Ecto neural progenitor cell (in vitro differentiated cells): ENCODE measurements at places on chromosomes 5 and 9.

DNA sequence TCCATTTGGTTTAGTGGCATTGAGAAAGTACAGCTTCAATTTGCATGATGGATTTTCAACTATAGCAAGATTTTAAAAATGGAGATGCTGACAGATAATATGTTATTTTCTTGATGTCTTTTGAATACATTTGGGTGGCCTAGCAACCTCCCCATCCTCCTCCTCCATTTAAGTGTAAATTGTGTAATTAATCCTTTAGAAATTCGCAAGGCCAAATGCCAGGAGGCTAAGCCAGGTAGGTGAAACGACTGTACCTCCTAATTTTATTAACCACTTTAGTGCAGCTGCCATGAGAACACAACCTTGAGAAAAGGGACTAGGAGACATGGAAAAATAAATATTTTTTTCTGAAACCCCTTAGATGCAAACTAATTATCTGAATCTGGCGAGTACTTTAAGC is 248.8 kb downstream of the MRPS30 start:
- DNase-seq = no peak

DNA sequence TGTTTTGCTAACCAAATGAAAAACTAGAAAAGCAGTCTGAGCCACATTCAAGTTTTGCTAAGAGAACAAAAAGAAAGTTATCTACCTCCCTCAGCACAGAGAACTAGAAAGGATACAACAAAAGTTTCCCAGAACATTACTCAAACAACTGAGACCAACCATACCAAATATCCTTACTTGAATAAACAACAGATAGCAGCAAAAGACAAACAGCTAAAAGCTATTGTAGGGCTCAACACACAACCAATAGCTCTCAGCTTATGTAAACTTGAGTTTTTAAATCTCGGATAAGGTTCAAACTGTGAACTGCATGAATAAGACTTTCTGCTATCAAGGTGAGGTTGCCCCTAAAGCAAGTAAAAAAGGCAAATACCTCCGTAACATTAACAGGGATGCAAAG is 3.5 kb downstream of the EPB41L4A start:
- no peak for DNase-seq

- no peak for DNase-seq
These were observed 256.7 kb upstream of the NREP start for GRCh38 chr5:112013660-112014059.

- no peak for DNase-seq
These were observed 132.1 kb downstream of the GLIS3 start for GRCh38 chr9:4167728-4168127.

- no peak for DNase-seq
These were observed 29.3 kb upstream of the CPEB4 start for GRCh38 chr5:173858670-173859407.

DNA sequence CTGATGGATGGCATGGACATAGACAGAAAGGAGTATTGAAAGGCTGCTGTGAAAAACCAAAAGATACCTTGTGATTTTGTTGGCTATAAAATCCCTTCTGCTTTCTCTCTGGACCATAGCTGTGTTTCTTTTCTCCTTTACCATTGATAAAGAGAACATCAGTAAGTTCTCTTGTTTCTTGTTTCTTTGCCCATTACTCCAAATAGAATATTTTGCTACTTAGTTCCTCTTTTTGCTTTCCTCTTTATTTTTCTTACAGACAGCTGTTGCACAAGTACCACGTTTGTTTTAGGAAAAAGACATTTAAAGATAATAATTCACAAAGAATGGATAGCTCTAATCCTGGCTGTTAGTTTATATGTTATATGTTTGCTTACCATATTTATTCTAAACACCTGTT is 1129.2 kb downstream of the DTWD2 start:
- DNase-seq = no peak

- no peak for DNase-seq
These were observed 288.7 kb downstream of the FBXL17 start for GRCh38 chr5:108093186-108093585.

DNA sequence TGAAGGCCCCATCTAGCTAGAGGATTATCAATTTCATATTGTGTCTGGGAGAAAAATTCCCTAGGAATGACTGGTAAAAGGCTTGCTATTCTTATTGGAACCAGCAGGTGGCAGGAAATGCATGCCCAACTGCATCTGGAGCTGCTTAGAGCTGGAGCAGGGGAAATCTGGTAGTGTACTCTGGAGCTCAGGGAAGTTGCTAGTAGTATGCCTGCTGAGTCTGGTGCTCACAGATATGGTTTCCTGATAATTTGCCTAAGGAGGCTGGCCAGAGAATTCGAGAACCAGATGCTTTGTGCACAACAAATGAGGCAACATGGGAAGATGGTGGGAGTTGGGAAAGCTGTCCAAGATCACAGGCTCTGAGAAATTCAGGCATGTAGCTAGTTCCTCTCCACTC is 53.7 kb downstream of the G3BP1 start:
- DNase-seq = peak; percentile 74

DNA sequence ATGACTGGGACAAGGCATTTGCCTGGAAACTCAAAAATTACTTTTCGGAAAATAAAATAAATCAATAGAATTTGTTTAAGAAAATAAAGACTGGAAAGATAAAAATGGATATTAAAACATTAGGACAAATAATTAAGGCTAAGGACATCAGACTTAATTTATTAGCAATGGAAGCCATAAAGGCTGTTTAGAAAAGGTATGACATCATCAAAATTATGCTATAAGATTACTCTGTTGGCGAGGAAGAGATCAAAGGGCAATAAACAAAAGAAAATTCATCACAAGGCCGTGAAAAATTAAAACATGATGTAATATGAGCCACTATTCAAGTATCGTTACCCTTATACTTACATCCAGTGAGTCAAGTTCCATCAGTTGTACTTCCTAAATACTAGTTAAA is 2.7 kb upstream of the CDH12 start:
- DNase-seq = no peak

DNA sequence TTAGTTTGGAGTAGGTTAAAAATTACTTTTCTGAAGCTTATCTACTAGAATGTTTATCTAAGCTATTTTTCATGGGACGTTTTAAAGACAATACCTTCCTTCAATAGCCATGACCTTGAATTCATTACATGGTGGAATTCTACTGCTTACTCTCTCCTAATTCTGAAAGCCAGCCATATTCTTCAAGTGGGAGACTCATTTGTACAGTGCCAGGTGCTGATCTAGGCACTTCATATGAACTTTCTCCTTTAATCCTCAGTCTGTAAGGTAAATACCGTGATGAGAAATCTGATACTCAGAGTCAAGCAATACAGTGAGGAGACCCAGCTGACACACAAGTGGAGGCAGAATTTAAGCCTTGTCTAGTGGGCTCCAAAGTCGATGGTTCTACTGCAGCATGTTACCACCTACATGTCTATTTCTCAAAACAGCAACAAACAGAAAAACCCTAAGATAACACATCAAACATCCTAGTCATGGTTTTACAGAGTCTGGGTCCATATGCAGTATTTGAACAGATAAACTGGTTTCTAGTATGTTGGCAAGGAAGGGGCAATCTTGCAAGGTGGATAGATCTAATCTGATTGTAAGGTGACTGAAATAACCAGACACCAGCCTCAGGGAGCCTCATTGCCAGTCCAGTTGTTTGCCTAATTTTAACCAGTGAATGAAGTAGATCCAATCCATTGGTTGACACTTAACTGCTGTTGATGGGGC is 243.7 kb downstream of the PIK3R1 start:
- no peak for DNase-seq

DNA sequence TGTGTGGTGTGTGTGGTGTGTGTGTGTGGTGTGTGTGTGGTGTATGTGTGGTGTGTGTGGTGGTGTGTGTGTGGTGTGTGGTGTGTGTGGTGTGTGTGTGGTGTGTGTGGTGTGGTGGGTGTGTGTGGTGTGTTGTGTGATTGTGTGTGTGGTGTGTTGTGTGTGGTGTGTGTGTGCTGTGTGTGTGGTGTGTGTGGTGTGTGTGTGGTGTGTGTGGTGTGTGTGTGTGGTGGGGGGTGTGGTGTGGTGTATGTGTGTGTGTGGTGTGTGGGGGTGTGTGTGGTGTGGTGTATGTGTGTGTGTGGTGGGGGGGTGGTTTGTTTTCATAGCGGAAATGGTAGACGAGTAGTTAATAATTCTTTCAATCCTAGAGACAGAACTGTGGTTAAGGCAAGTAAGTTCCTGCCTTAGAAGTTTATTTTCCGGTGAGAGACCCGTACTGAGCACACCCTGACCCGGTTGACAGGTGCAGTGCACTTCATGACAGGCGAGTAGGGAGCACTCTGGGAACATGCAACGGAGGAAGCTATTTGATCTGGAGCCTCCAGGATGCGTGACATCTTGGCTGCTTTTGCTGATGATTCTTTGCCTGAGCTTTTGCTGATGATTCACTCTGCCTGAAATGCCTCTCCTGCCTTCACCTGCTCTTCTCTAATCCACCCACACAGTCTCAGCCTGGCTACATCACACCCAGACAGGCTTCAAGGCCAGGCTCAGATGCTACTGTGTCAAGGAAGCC is 21.7 kb upstream of the FAT2 start:
- DNase-seq = no peak

DNA sequence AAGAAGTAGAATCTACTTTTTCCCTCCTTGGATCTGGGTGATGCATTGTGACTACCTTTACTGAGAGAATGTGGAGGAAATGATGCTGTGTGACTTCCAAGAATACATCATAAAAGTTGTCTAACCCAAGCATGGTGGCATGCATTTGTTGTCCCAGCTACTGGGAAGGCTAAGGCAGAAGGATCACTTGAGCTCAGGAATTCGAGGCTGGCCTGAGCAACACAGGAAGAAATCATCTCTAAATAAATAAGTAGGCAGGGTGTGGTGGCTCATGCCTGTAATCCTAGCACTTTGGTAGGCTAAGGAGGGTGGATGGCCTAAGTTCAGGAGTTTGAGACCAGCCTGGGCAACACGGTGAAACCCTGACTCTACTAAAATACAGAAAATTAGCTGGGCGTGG is 143.2 kb upstream of the VLDLR start:
- DNase-seq = no peak

DNA sequence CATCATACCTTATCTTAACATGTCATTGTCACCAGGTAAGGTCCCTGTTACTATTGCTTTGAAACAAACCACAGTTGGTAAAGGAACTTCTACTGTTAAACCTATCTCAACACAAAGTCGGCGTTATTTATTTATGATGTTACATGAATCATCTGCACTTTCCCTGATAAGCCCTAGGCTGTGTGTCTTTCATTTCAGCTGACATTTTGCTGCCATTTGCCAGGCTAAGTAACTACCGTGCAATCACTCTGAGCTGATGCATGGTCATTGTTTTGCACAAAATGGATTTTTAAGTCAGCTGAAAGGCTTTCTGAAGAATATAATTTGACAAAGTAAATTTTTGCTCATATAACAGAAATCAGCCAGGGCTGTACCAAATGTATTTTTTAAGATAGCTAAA is 546.5 kb downstream of the ZNF608 start:
- DNase-seq = no peak

GRCh38 chr5:51731421-51732029 is 348.3 kb downstream of the ISL1 start:
- no peak for DNase-seq

GRCh38 chr5:19920761-19921160 is 67.2 kb downstream of the CDH18 start:
- DNase-seq = no peak

GRCh38 chr9:112844771-112845542 is 45.7 kb downstream of the SLC46A2 start:
- peak; percentile 80 for DNase-seq

DNA sequence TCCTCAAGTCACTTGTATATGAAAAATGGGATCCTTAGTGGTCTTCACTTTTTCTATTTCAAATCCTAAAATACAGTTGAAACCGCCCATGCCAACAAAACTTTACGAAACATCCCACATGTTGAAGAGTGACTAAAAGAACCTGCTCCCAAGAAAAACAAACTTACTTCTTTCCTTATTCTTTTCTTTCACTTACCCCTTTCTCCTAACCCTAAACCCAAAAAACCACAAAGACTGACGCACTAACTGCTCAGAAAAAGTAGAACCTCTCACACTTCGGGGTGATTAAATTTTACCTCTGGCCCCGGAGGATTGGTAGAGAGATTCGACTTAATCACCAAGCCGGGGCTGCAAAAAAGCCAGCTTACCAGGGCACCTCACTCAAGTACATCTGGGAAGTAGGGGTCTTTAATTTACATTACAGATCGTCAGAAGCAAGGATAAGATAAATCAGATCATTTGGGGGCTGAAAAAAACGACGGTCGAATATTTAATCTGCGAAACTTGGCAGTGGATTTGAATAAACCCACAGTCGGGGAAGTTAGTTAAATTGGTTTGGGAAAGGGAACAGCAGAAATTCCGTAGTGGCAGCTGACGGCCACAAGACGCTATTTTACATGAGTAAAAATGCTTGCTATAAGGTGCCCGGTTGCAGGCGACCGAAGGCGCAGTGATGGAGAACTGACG is 1.3 kb downstream of the CDO1 start:
- no peak for DNase-seq

GRCh38 chr5:112165399-112165798 is 253.7 kb downstream of the EPB41L4A start:
- no peak for DNase-seq
